NCI-H1105 treated with DMSO at 0.1 percent for 48 hours (cell line): ENCODE measurements at places on chromosomes 2 and 18.

DNA sequence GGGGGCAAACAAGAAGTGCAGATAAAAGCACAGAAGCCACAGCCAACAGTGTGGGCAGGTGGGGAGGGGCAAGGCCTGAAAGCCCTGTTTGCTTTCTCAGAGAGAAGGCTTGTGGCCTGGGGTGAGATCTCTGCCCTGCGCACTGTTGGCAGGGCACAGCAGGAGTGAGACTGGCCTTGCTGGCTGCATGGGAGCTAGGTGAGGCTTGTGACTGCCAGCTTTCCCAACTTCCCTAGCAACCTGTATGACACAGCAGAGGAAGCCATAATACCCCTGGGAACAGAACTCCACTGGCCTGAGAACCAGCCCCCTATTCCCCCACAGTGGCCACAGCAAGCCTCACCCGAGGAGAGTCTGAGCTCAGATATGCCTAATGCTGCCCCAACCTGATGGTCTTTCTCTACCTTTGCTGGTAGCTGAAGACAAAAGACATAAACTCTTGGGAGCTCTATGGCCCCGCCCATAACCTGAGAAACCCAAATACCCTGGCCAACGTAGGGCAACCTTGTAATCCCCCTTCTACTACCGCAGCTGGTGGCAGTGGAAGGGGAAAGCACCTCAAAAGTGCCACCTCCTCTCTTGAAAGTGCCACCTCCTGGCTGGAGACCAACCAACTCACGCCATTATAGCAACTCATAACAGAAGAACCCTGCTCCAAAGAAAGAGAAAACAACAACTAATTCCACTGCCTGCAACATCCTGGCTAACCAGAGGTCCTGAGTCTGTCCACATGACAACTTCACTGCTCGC, 44.4 kb downstream of the LCT start:
- no peak for DNase-seq

- DNase-seq, result no peak
These were observed 11.8 kb downstream of the GAREM2 start for GRCh38 chr2:26184555-26185303.

GRCh38 chr2:75491129-75491753, 69.5 kb downstream of the EVA1A start:
- DNase-seq, result no peak

DNA sequence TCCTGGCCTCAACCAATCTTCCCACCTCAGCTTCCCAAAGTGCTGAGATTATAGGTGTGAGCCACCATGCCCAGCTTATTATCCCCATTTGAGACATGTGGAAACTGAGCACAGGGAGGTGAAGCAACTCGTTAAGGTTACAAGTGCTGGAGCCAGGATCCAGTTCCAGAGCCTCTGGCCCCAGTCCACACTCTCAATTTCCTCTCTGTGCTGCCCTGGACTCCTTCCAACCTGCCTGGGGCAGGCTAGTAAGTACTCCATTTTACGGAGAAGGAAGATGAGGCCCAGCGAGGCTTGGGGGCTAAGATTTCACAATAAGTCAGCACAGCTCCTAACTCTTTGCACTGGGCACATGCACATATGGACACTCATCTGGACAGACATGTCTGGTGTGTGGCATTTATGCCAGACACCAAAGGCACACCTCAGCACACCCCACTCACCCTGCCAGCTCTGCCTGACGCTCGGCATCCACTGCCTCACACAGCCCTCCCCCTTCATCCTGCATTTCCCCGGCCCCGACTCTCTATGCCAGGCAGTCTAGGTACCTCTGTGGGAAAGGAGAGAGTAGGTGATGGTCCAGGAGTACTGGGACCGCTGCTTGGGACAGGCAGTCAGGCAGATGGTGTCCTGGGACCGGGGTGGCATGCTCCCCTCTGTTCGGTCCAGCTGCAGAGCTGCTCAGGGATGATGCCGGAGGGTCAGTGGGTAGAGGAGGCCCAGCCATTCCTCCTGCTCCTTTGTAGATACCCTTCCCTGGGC, 20.5 kb downstream of the CFAP65 start:
- no peak for DNase-seq

GRCh38 chr18:74395648-74396154, 61.4 kb downstream of the DIPK1C start:
- DNase-seq, result no peak

- no peak for DNase-seq
These were observed 161.5 kb upstream of the FOSL2 start for GRCh38 chr2:28231110-28231631.

- no peak for DNase-seq
These were observed 35.5 kb downstream of the PLCL1 start for GRCh38 chr2:197839856-197840255.

- no peak for DNase-seq
These were observed at the start of gene INHBB for GRCh38 chr2:120346026-120346666. TSS of gene INHBB (plus strand) at chr2:120346136. CDS start at chr2:120346189, 53 bp downstream.

DNA sequence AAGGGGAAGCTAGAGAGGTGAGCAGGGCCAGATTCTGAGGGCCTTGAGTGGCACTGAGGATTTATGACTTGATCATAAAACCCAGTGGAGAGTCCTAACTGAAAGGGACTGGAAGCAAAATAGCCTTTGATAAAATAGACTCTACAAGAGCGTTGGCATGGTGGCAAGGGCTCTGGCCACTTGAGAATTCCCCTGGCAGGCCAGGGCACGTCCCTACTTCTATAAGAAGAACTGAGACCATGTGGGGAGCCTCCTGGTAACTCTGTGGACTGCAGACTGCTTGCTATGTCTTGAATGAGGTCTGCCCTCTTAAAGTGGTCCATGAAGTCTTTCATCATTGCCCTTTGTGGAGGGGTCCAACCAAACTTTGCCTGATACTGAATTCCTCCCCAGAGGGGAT, 324.8 kb downstream of the ALK start:
- DNase-seq, result no peak

- DNase-seq, result peak; percentile 22
These were observed 60.1 kb downstream of the EMILIN2 start for GRCh38 chr18:2906704-2907549.

DNA sequence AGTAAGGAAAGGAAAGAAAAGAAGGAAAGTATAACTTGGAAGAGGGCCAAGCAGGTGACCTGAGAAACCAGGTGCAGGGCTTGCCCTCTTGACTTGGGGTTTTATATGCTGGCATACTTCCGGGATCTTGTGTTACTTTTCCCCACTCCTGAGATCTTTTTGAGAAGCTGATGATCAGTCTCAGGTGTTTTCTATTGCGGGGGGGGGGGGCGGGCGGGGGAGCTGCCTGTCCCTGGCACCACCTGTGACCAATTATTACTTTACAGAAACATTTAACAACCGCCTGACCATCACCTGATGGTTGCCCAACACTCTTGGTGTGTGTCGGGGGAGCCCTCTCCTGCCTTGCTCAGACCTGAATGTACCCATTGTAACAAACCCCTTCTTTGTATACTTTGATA, 6.9 kb upstream of the CASP10 start:
- peak; percentile 27 for DNase-seq

- peak; percentile 76 for DNase-seq
These were observed 48.7 kb downstream of the CAVIN2 start for GRCh38 chr2:191797942-191798876.

DNA sequence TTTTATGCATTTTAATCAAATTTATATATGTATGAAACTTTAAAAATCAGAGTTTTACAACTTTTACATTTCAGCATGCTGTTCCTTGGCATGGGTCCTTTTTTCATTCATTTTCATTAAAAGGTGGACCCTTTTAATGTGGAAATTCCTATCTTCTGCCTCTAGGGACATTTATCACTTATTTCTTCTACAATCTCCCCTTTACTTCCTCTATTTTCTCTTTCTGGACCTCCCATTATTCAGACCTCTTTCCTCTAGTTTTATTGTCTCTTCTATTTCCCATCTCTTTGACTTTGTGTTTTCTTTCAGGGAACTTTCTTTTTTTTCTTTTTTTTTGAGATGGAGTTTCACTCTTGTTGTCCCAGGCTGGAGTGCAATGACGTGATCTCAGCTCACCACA, 5.7 kb downstream of the PROC start:
- no peak for DNase-seq

- no peak for DNase-seq
These were observed 230.4 kb upstream of the CHST9 start for GRCh38 chr18:27415495-27415894.

DNA sequence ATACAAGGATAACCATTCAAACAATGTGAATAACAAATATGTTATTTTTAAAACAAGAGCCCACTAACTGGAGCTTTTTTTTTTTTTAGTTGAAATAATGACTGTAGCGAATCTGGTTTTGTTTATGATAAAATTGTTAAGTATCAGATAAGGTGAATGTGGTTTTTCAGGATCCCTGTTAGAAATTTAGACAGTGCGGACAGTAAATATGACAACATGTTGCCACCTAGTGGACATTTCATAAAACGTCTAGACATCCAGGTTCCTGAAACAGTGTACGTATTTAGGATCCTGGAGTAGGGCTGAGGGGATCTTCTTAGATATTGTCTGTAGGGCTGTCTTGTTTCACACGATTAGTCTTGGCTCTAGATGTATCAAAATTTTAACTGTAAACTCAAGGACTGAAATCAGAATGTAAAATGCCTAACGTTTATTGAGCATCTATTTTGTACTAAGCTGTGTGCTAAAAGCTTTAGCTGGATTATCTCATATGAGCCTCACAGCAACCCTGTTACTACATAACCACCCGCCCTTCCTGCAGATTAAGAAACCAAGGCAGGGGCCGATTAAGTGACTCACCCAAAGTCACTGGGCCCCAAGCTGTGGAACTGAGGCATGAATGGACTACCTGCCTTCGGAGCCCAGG, 23.9 kb upstream of the CCDC68 start:
- peak; percentile 48 for DNase-seq

GRCh38 chr18:41731884-41732283, 223.2 kb upstream of the PIK3C3 start:
- no peak for DNase-seq

DNA sequence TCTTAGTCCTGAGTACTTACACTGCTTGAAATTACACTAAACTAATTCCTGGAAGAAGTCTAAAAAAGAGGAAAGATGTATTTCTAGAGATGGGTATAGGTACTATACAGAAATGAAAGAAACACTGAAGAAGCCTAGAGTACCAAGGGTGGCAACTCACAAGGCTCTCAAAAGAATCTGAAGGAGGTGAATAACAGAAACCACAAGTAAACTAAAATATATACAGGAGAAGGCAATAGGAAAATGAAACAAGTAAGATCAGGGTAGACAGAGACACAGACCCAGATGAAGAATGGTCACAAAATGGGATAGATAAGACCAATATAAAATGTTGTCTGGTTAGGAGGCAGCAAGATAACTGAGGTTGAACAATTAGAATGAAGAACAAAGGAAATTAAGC, 59.9 kb downstream of the USP37 start:
- DNase-seq, result no peak

GRCh38 chr2:181318504-181319280, 138.5 kb upstream of the ITGA4 start:
- DNase-seq, result no peak

- no peak for DNase-seq
These were observed 30.9 kb downstream of the MREG start for GRCh38 chr2:215982465-215982875.

DNA sequence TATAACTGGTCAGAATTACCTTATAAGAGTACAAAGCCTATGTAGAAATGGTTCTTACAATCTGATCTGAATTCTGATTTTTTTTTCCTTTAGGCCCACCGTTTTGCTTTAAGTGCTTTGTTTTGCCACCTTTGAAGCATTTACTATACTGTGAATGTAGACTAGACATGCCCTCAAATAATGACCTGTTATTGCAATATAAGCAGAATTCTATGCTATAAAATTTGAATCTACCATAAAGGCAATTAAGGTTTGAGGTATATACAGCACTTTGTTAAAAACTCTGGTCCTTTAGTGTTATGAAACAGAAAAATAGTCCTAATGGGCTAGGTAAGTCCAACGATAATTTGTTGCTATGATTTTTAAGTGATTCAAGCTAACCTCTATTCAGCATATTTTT, 86.6 kb upstream of the NOSTRIN start:
- no peak for DNase-seq

- DNase-seq, result peak; percentile 26
These were observed 322.8 kb downstream of the STK39 start for GRCh38 chr2:167924556-167924955.

- no peak for DNase-seq
These were observed 220.7 kb downstream of the TPGS2 start for GRCh38 chr18:36608107-36608506.

DNA sequence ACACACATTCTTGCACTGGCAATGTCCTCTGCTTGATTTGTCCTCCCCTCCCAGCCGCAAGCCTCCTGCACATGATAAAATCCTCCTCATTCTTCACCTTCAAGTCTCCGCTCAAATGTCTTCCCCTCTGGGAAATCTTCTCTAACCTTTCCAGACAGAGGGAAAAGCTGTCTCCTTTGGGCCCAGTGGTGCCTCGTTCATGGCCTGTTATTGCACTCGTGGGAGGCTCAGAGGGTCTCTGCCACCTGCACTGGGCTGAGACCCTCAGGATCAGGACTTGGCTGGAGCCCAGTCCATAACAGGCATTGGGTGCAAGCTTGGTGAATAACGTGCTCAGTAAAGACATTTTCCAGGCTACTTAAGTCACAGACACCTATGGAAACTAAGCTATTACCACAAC, 68.6 kb downstream of the PTGR3 start:
- no peak for DNase-seq

- peak; percentile 75 for DNase-seq
These were observed 216.5 kb downstream of the CDCA7 start for GRCh38 chr2:173571021-173571821.

DNA sequence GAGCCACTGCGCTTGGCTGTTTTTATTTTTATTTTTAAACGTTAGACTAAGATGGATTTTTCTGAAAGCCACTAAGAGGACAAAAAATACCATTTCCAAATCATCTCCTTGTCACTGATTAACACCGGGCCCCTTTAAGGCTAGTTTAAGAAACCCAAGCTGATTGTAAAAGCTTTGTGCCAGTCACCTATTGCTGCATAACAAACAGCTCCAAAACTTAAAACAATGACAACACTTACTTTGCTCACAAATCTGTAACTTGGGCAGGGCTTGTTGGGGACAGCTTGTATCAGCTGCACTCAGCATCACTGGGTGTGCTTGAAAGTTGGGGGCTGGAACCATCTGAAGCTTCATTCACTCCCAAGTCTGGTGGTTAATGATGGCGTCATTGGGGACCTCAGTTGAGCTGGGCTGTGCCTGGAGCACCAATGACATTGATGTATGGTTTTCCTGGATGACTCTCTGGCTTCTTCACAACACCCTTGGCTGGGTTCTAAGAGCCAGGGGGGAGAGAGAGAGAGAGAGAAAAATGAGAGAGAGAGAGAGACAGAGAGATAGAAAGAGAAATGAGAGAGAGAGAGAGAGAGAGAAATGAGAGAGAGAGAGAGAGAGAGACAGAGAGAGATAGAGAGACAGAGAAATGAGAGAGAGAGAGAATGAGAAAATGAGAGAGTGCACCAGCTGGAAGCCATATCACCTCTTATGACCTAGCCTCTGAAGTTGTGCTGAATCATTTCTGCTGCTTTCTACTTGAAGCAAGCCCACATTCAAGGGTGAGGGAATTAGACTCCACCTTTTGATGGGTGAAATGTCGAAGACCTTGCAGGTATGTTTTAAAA, 26.0 kb upstream of the ATG16L1 start:
- no peak for DNase-seq

- no peak for DNase-seq
These were observed 143.7 kb downstream of the ATL2 start for GRCh38 chr2:38233231-38233983.

GRCh38 chr18:59917422-59917821, 17.6 kb downstream of the PMAIP1 start:
- no peak for DNase-seq
